NCI-H1694 treated with DMSO at 0.1 percent for 48 hours (cell line): ENCODE measurements at places on chromosomes 6 and 20.

DNA sequence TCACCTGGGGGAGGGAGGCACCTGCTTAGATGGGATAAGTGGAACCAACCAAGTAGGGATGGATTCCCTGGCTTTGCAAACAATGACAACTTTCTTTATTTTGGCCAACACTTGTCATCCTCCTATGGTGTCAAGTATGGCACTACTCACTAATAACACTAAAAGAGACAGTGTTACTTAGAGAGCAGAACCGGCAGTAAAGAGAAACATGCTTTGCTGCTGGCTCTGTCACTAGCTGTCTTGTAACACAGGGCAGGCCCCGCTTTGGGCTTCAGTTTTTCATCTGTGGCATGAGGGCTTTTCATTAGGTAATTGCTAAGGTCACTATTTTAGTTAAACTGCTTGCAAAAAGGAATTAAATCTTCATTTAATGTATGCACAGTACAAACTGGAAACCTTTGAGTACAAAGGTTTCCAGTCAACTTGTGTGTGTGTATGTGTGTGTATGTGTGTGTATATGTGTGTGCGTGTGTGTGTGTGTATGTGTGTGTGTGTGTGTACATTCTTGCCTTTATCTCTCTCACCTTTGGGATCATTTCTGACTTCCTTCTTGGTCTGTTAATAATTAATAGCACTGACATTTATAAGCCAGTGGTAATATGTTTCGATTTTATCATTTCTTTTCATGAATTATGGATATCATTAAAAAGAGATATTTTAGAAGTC, 64.7 kb downstream of the BTBD3 start:
- DNase-seq, result no peak

- DNase-seq, result no peak
These were observed 59.0 kb upstream of the TMEM170B start for GRCh38 chr6:11478586-11478985.

DNA sequence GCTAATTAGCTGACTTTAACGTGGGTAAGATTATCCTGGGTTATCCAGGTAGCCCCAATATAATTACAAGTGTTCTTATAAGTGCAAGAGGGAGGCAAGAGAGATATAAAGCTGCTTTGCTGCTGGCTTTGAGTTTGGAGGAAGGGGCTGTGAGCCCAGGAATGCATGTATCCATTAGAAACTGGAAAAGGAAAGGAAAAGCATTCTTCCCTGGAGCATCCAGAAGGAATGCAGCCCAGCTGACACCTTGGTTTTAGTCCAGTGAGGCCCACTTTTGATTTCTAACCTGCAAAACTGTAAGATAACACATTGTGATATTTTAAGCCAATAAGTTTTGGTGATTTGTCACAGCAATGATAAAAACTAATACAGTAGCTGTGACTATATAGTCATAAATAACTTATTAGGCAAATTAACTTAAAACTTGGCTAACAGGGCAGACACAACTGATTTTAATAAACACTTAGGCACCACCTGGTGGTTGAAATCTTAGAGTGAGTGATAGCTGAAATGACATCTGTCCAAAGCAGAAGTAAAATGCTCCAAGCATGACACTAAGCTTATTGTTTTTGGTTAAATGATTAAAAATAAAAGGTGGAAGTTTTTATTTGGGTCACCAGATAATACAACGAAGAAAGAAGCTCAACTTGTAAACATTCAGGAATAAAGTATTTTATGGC, 35.6 kb downstream of the ADGRF4 start:
- peak; percentile 5 for DNase-seq

DNA sequence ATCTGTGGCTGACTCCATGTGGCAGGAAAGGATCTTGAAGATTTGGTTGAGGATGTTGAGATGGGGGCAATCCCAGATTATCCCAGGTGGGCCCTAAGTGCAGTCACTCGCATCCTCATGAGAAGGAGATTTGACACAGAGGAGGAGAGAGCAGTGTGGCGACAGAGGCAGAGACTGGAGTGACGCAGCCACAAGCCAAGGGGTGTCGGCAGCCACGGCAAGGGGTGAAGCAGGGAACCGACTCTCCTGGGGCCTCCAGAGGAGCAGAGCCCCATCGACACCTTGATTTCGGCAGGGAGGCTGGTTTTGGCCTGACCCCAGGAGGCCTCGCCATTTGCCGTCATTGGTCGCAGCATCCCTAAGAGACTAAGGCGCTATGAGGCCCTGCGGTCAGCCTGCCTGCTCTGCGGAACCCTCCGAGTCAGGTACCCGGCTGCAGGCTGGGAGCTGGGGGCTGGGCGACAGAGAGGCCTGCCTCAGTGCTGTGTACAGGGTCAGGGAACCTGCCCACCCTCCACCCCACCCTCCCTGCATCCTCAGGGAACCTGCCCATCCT, 12.5 kb downstream of the EEF1A2 start:
- DNase-seq, result no peak

GRCh38 chr6:37630281-37630799, 67.3 kb downstream of the MDGA1 start:
- DNase-seq, result no peak

GRCh38 chr6:132458887-132459604, 53.9 kb downstream of the STX7 start:
- DNase-seq, result no peak

DNA sequence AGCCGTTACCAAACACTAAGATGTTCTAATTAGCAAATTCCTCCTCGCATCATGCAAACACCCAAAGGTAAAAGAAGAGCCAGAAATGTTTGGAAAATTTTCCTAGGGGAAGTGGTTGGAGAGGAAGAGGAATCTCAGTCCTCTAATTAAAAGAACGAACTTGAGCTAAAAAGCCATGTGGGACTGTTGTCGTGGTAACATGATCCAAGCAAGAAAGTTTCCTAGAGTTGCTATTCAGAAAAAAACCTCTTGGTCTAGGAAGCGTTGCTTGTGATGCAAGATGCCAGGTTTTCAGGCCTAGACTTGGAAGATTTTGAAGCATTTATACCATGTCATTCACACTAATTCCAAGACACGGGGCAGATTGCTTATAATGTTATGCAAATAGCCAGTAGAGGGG, 106.8 kb upstream of the DOK5 start:
- DNase-seq, result no peak

- no peak for DNase-seq
These were observed 144.6 kb upstream of the BMP5 start for GRCh38 chr6:56019973-56020372.

GRCh38 chr20:19695081-19695480, 63.0 kb upstream of the RIN2 start:
- DNase-seq, result no peak

DNA sequence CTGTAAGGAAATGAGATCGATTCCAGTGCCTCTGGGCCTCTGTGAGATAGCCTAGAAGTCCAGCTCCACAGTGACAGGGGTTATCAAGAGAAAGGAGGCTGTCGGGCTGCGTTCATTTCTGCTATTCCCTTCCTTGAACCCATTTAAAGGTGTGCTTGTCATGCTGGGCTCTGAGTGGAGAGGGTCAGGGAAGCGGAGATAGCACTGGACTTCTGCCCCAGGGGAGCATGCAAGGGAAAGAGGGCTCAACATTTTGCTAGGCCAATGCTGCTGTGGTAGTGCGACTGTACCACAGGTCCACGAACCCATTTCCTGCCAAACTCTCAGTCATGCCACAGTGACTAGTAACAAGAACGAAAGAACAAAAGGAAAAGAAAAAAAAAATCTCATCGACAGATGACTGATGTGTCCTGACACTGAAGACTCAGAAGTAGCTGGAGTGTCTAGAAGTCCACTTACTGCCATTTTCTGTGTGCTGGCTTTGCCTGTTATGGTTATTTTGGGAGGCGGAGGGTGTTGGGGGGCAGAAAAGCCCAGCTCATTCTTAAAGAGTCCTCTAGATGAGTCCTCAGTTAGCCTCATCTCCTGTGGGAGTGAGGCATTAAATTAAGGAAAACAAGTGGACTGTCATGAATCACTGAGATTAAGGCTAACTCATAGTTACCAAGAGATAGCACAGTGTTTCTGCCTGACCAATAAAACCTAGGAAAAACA, 8.1 kb downstream of the NEDD9 start:
- no peak for DNase-seq

GRCh38 chr6:39217177-39217864, 12.0 kb downstream of the KCNK5 start:
- no peak for DNase-seq

GRCh38 chr6:162108041-162108440, 619.5 kb downstream of the PRKN start:
- no peak for DNase-seq
